Right renal pelvis (tissue), 4 donors: ENCODE measurements at places on chromosomes 1 and 21. TPM values are rescaled to one million over a fixed set of nuclear protein-coding genes. Genes with fewer than 3 reads are reported as not detected.

GRCh38 chr1:62625415-62625814 is 28.1 kb downstream of the ANGPTL3 start:
- no peak for DNase-seq

DNA sequence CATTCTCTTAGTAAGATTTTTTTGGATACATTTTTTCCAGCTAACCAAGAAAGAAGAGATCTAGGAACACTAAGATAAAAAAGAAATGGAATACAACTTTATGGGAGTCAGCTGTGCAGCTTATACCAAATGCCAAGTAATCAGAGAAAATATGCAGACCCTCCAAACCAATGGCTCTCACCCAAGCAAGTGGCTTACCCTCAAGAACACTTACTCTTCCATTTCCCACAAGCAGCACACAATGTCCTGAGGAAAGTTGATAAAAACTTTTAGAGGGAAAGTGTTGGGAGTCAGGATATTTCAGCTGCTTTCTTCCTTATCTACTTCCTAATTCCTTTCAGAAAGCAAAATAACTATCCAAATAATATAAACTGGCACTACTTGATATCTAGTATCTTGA is 631.8 kb downstream of the RWDD3 start:
- DNase-seq: no peak

GRCh38 chr1:116568662-116569380 is 2.0 kb downstream of the CD58 start:
- no peak for DNase-seq

The COL8A2 gene
- polyA plus RNA-seq: 1.4 TPM

DNA sequence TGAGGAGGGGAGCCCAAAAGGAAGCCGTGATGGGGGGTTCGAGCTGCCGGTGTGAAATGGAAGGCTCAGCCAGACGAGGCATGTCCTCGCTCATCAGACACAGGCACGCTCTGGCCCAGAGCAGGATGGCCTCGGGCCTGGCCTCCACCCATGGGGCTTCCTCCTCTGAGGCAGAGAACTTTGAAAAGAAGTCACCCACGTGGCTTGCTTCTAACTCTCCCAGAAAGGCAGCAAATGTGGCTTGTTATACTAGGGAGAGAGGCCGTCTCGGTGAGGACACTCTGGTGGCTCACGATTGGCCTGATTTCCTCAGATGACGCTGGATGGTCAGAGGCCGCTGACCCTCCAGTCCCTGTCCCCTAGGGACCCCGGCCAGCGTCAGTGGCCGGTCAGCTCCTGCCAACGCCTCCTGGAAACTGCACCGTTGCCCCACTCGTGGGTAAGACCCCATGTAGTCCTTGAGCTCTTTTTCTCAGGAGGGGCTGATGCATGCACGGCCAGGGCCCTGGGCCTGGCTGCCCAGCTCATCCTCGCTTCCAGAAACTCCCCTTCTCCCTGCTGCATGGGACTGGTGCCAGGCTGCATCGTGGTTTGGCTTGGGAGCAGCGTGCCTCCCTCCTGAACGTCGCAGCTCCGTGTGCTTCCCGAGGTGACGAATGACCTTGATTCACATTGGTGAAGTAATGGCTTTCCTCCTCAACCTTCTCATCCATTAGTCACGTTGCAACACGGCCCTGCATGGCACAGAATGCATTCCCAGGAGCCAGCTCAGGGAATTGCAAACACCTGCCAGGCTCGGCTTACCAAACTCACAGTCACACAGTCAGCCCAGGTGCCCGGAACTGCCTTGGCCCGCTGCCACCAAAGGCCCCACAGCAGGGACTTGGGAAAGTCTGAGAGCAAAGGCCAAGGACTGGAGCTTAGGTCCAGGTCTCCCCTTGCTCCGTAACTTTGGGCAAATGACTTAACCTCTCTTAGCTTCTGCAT is 58.8 kb downstream of the TOMM20 start:
- DNase-seq: no peak

DNA sequence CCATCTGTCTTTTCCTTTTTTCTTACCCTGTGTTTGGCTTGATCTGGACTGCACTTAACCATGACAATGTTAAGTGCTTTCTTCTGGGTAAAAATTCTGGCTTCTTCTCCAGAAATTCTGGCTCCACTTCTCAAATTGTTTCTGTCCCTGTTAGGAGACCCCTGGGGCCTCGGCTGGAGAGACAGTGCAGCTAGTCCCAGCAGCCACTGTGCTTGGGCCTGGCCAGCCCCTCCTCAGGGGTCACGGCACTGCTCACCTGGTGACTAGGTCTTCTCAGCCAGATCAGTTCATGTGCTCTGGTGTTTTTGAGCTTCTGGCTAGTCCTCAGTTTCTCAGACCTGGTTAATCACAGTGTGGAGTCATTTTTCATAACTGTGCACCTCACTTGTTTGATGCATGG is 72.4 kb downstream of the ADARB1 start:
- no peak for DNase-seq

The RXRG gene
- polyA plus RNA-seq: 2.2 TPM

The LDLRAD1 gene
- not detected for polyA plus RNA-seq

- no peak for DNase-seq
Observed at GRCh38 chr1:115219927-115220326, 118.1 kb downstream of the NGF start.

GRCh38 chr1:84060781-84061180 is 61.8 kb upstream of the TTLL7 start:
- no peak for DNase-seq

The OXCT2 gene
- 0.47 TPM for polyA plus RNA-seq

The CR1L gene
- 0.86 TPM for polyA plus RNA-seq

- no peak for DNase-seq
Observed at GRCh38 chr1:82399093-82399492, 598.4 kb downstream of the ADGRL2 start.

DNA sequence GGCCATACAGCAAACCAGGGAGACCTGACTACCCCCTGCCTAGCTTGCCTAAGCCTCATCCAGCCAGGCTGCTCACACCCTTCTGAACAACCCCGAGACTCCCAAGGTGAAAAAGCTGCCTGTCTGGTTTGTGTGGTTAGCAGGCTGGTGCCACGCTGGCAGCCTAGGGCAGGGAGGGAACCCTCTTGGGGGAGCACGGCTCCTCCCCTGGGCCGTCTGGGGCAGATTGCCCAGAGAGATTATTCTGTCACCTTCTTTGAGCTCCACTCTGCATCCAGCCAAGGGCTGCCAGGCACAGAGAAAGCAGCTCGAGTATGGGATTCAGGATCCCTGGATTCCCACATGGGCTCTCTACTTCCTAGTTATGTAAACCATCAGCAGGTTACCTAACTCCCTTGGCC is 27.5 kb upstream of the TCEA3 start:
- DNase-seq: peak; percentile 25

The CNTN2 gene
- polyA plus RNA-seq: 0.90 TPM

DNA sequence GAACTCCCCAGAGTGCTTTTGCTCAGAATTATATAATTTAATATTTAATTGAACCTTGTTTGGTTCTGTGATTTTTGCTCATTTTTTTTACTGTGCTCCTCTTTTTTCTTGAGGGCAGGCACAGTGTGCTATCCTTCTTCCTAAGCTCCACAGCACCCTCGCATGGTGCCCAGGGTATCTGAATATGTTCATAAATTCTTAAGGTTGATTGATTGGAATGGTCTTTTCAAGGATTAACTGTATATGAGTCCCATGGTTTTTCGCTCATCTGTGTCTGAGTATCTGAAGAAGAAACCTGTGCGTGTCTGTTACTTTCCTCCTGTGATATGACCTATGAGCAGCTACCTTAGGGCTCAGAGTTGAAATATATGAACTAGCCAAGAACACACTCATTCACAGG is 393.7 kb downstream of the HLX start:
- DNase-seq: no peak

- DNase-seq: no peak
Observed at GRCh38 chr21:21184771-21185528, 186.7 kb downstream of the NCAM2 start.
